ENCODE measurements at places on chromosomes 3 and 15.

DNA sequence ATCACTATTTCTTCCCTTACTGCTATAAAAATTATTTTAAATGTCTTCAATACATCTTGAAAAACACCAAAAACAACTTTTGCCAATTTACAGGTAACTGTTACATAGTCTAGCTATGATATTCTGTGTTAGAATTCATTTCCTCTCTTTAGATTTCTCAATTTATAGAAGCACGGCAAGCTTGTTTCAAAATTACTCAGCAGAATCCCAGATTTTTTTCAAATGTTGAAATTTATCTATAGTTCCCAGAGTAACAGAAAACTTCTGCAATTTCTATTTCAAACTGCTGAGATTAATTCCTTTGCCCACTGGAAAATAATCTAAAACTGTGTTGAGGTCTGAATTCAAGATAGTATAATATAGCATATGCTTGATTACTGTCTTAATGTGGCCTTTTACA, 41.2 kb downstream of the CCPG1 start:
- DNase-seq, result no peak

GRCh38 chr15:33846862-33847261, 121.4 kb upstream of the CHRM5 start:
- no peak for DNase-seq

- DNase-seq, result no peak
These were observed 624 bp downstream of the BRK1 start for GRCh38 chr3:10116138-10116460.

GRCh38 chr15:59307165-59307537, 65.5 kb downstream of the MYO1E start:
- peak; percentile 63 for DNase-seq

DNA sequence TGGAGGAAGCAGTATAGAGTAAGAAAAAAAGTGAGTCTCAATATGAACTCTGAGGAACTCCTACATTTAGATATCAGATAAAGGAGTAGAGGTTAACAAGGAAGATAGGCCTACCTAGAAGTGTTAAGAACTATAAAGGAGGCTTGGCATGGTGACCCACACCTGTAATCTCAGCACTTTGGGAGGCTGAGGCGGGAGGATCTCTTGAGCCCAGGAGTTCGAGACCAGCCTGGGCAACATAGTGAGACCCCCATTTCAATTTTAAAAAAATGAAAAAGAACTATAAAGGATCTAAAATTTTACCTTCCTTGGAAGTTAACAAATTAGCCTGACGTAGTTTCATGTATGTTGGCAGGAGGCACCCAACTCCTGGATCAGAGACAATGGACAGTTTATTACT, 14.5 kb downstream of the IREB2 start:
- DNase-seq, result no peak

GRCh38 chr3:182294256-182294655, 499.0 kb upstream of the ATP11B start:
- no peak for DNase-seq
